ENCODE measurements at places on chromosomes 1 and 21.

- DNase-seq: no peak
Measured at GRCh38 chr1:212353181-212353580, 61.5 kb downstream of the PACC1 start.

- DNase-seq: no peak
Measured at GRCh38 chr1:160431571-160431970, 31.2 kb downstream of the VANGL2 start.

- DNase-seq: no peak
Measured at GRCh38 chr1:41379738-41380130, 18.5 kb downstream of the FOXO6 start.

DNA sequence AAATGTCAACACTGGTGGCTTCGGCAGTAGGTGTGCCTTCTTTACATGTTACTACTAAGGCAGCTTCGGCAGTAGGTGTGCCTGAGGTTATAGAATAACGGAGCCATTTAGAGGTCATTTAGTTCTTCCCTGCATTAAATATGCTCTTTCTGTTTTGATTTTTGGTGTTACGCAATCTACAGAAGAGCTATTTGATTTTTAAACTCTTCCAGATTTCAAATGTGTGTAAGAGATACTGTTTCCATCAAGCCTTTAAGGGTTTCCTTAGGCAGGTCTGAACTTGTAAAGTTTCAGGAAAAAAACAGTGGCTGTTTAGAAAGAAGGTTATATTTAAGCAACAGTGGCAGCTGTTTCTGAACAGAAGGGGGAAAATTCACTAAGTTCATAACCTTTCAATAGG lies 54.8 kb downstream of the PIK3R3 start:
- no peak for DNase-seq

Measured in amniotic stem cell (primary cell).